ENCODE measurements at places on chromosomes 4 and X.

- no peak for DNase-seq
Measured at GRCh38 chr4:125267630-125268029, 47.1 kb upstream of the FAT4 start.

- DNase-seq = no peak
Measured at GRCh38 chr4:74315376-74315775, 7.1 kb downstream of the EPGN start.

DNA sequence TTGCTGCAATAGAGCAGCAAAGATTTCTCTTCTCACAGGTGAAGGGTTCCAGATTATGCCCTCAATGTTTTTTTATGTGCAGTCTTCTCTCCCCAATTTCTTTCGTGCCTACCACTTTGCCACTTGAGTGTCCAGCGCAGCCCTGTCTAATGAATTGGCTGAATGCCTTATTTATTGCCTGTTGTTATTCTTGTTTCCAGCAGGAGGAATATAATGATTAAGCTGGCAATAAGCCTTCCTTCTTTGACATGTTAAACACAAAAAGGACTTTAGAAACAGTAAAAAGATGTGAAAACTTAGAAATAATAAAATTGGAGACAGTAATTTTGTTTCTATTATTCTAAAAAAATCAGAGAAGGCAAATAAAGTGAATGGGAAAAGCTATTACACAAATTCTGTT lies 34.6 kb upstream of the FRAS1 start:
- DNase-seq = no peak

- DNase-seq = no peak
Measured at GRCh38 chr4:20672262-20672661, 28.0 kb upstream of the PACRGL start.

GRCh38 chr4:148344941-148345340 lies 97.3 kb downstream of the NR3C2 start:
- DNase-seq = no peak

GRCh38 chr4:88613417-88613875 lies 21.2 kb downstream of the HERC3 start:
- DNase-seq = no peak

DNA sequence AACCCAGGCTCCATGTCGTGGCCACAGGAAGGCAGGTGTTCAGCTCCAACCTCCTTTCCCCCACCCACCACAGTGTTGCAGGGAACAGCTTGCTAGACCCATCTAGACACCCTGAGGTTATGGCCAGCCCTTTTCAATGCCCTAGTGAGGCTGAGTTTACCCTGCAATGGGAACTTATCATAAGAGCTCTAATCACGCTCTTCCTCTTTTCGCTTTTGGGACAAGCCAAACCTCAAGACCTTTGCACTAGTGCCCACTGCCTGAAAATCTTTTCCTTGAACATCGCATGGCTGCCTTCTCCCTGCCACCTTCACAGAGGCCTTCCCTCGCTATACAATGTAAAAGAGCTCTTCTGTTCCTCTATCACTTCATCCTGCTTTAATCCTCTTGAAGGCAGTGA lies 2.4 kb upstream of the FGFBP2 start:
- no peak for DNase-seq

Measured in CD8-positive, alpha-beta memory T cell (primary cell).